ENCODE measurements at places on chromosomes 2 and 18. TPM values are rescaled to one million over a fixed set of nuclear protein-coding genes. Genes with fewer than 3 reads are reported as not detected.
A peak's percentile ranks its signal among the peaks of the same experiment; 100 is the strongest.

CYS1 gene
- 2.0 TPM for total RNA-seq

ALLC gene
- not detected for total RNA-seq

CPSF3 gene
- 34.6 TPM for total RNA-seq

KIAA2012 gene
- 0.47 TPM for total RNA-seq

IGFBP5 gene
- 17.2 TPM for total RNA-seq

SIGLEC15 gene
- total RNA-seq: not detected

GCG gene
- total RNA-seq: not detected

HOXD9 gene
- not detected for total RNA-seq

MXD1 gene
- total RNA-seq: 12.9 TPM

IL36RN gene
- total RNA-seq: not detected

FBXO36 gene
- 6.2 TPM for total RNA-seq

SUPT7L gene
- total RNA-seq: 26.0 TPM

SERPINB3 gene
- total RNA-seq: not detected

CNPPD1 gene
- total RNA-seq: 39.3 TPM

GRCh38 chr2:157825885-157826284, 50.2 kb downstream of the ACVR1 start:
- DNase-seq: no peak

- no peak for DNase-seq
Observed at GRCh38 chr2:203886661-203887151, 19.1 kb downstream of the CTLA4 start.

DNA sequence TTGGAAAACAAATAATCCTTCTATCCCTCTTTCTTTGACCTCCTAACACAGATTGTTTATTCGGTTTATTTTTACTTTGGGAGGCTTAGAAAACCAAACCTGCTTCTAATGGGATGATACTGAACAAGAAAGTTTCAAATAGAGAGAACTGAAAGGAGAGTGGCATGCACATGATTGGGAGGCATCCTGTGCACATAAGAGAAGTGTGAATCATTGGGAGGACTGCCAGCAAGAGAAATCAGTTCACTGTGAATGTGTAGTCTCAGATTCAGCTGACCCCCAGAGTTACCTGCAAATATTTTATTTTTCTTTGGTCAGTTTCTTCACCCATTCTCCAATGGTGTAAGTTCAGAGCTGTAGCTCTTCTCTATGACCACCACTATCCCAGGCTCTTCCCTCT, 1363.2 kb upstream of the ACVR2A start:
- no peak for DNase-seq

DNA sequence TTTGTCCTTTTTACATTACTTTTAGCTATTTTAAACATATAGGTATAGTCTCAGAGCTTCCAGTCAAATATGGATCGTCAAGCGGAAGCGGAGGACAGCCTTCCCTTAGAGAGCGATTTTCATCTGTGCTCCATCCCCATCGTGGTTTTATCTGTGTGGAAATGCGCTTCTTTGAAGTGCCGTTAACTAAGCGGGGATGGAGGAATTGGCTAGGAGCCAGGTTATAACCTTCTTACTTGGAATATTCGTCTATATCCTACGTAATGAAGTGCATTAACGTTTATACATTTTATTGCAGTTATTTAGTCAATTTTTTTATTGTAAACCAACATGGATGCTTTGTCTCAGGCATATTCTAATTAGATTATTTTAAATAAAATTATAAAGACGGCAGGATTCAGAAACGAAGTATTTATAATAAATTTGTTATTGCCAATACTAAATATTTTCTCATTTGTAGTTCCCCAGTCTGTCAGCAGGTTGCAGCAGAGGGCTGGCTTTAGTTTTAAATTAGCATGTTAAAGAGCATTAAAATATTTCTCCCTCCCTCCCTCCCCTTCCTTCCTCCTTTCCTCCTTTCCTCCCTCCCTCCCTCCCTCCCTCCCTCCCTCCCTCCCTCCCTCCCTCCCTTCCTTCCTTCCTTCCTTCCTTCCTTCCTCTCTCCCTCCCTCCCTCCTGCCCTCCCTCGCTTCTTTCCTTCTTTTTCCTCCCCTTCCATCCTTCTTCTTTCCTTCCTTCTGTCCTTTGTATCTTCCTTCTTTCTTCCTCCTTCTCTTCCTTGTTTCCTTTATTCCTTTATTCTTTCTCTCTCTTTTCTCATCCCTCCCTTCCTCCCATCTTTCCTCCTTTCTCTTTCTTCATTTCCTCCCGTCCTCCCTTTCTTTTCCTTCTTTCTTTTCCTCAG, 80.6 kb upstream of the DOCK10 start:
- no peak for DNase-seq

- no peak for DNase-seq
Observed at GRCh38 chr2:206164261-206164862, 4.7 kb downstream of the EEF1B2 start.

DNA sequence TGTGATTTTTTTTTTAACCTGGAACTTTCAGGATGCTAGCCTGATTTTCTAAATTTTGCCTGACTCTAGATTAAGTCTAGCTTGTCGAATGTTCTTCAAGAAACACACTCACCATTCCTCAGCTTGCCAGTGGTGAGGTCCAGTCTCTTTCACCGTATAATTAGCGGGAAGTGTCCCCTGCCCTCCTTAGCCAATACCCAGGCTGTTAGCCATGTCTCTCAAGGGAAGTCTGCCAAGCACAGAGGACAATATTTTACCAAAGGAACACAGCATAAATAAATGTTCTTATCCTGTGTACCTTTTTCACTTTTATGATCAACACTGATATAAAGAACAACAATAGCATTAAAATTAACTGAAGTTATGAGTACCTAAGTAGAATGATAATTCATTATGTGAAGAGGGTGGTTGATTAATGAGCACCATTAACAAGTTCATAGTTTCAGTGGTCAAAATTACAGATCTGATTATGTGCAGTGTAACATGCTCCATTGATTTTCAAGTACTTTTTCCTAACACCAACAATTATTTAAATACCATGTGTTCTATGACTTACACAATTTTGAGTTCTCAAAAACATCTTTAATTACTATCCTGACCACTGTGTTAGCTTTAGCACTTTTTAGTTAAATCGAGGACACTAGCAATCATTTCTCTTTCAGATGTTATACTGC, 445.8 kb upstream of the RAB12 start:
- no peak for DNase-seq

- DNase-seq: no peak
Observed at GRCh38 chr2:45684756-45685155, 33.3 kb downstream of the PRKCE start.

DNA sequence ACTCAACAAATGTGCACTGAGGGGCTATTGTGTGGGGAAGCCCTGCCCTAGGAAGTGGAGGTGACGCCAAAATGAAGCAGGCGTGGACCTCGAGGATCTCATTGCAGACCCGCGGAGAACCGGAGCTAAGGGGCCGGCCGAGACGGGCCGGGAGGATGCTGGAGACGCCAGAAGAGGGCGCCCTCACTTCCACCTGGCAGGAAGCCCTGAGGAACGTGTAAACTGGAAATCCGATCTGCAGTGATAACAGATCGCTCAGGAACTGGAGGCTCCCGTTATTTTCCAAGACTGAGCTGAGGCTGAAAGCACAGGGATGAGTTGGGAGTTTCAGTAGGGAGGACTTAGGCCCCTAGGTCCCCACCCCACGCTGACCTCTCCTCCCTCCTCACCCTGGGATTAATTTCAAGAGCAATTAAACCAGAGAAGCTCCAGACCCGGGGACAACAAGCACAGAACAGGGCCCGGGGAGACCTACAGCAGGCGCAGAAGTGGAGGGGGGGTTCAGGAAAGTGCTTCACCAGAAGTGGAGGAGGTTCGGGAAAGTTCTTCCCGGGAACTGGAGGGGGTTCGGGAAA, 7.7 kb upstream of the COL6A3 start:
- DNase-seq: peak; percentile 35

GRCh38 chr2:160289126-160289525, 89.1 kb upstream of the ITGB6 start:
- no peak for DNase-seq

- DNase-seq: no peak
Observed at GRCh38 chr2:657766-658165, 19.4 kb downstream of the TMEM18 start.

GRCh38 chr2:152418688-152419087, 83.7 kb downstream of the FMNL2 start:
- DNase-seq: no peak

- DNase-seq: no peak
Observed at GRCh38 chr2:11703700-11704099, 33.7 kb upstream of the NTSR2 start.

DNA sequence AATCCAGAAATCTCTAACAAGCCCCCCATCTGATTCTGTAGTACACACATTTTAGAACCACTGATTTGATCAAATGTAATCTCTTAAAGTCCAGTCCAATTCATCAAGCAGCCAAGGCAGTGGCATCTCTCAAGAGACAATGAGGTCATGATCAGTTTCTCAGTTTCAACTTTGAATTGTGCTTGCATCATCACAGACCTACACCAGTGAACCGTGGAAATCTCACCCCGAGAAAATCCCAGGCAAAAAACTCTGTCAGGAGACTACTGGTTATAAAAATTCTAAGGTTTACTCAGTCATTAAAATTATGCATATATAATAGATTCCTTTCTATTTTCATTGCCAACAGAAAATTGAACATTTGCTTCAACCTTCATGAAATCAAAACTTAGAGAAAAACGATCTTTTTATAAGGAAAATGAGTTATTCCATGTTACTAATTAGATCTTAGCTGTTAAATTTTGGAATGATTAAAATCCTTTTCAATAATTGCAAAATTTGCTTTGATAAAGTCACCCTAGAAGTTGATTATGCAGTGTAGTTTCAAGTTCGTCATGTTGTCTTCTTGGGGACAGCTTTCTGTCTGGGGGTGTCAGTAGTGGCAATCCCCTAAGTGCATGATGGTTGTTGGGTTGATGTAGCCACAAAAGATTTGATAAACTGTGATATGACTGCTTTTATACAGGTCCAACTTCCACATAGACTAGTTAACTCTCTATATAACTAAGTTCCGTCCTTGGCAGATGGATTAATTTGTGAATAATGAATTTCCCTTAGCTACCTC, 235.0 kb downstream of the CAMKMT start:
- no peak for DNase-seq

DNA sequence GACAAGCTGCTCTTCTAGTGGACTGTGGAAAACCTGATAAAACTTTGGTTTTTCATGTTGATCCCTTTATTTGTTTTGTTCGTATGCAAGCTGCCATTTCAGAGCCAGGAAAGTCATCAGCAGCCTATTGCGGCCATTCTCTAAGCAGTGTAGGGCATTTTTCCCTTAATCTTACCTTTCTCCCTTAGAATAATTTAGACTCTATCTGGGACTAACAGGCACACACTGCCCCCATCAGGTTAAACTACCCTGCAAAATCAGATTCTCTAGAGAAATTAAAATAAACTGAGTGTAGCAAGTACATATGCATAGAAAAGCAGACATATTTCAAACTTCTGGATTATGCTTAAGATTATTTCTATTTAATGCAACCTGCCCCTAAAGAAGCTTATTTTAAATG, 347.5 kb downstream of the METTL4 start:
- DNase-seq: no peak

GRCh38 chr2:220708366-220708765, 863.7 kb downstream of the EPHA4 start:
- DNase-seq: peak; percentile 23

DNA sequence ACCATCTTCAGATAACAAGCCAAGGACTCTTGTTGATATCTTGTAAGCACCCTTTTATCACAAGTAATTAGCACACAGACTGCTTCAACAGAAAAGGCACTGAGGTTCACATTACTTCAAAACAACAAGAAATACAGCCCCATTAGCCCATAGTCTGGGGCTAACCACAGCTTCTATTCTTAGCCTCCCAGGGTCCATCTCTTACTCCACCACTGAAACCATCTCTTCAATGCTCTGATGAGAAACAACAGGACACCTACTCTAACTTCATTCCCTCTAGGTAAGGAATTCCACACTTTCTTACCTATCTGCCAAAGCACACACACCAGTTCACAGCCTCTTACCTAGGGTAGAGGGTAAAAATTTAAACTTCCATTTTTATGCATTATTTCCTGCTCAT, 26.4 kb upstream of the CYTIP start:
- DNase-seq: no peak

DNA sequence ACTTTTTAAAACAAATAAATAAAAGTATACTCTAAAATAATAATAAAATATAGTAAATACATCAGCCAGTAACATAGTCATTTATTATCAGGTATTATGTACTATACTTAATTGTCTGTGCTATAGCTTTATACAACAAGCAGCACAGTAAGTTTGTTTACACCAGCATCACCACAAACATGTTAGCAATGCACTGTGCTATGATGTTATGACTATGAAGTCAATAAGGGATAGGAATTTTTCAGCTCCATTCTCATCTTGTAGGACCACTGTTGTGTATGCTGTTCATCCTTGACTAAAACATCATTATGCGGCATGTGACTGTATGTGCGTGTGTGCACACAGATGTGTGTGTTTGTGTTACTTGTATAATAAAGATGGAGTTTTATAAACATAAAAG, 137.5 kb downstream of the LYPD6B start:
- DNase-seq: no peak

DNA sequence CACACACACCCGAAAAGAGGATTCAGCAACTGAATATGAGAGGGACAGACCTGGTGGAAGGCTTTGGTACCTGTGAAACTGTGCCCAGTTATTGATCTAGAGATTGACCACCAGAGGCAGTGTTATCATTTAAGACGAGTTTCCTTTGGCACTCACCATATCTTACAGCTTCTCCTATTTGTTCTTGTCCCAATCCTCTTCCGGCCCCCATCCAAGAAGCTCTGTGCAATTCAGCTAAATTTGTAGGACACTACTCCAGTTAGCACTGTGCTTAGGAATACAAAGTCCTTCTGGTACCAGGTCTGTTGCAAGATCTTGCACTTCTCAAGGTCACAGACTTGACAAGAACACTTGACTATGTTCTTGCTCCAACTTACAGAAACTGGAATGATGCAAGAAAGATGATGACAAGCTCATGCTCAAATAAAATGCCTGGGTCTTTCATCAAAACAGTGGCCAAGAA, 177.7 kb downstream of the TMEM247 start:
- DNase-seq: no peak

GRCh38 chr2:145558617-145559350, 1038.9 kb upstream of the ZEB2 start:
- no peak for DNase-seq

DNA sequence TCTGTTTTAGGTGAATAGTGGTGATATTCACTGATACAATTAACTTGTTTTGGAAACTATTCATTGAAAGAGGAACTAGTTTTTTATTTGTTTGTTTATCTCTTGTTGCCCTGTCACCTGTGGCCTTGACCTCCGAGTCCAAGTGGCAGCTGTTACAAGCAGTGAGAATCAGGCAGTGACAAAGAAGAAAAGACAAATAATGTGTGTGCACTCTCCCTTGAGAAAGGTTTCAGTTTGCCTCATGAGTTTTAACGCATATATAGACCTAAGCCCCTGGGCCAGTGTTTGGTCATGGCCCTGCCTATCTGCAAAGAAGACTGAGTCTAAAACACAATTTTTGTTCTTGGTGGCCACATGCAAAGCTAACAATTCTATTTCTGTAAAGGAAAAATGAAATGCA, 15.3 kb downstream of the KYNU start:
- no peak for DNase-seq
